Stimulated activated CD4-positive, alpha-beta T cell treated with anti-CD3 and anti-CD28 coated beads, TNF-alpha, amount 100 ng/mL, for 24 hours (primary cell): ENCODE measurements at places on chromosomes 2 and 18.

DNA sequence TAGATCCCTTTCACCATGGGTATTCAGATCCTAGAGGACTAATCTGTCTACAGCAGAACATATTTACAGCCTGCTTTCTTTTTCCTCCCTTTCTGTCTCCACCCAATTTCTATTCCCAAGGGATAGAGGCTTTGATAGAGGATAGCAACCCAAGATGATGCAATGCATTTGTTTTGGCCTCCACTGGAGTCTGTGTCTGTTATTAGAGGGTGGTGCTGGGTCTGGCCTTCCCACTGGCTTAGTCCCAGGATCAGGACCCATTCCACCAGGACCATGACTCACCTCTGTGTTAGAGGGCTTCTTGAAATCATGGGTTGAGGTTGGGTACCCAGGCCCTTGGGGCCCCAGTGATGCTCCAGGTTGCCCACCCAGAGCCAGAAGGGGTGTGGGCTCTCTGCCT, 239.7 kb upstream of the TNP1 start:
- no peak for DNase-seq

GRCh38 chr18:36402765-36403396, 105.4 kb downstream of the FHOD3 start:
- DNase-seq = no peak

- DNase-seq = no peak
These were observed 198.9 kb downstream of the NEDD4L start for GRCh38 chr18:58242968-58243367.

- no peak for DNase-seq
These were observed 105.0 kb upstream of the CCDC150 start for GRCh38 chr2:196534495-196534894.

DNA sequence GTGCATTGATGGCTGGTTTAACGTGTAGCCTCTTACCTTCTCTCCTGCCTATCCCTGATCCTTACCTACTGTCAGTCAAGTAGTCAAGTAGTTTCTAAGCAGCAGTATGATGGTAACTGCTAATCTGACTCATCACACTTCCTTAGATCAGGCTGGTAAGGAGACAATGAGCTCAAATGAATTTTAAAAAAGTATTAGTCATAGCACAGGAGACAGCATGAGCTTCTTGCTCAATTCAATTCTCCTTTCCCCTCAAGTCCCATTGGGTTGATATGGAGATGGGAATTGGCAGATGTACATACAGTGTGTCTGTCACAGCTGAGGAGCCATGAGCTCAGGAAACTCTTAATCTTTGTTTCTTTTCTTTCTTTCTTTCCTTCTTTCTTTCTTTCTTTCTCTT, 799.7 kb downstream of the LRP1B start:
- DNase-seq = no peak

- DNase-seq = no peak
These were observed 318.8 kb downstream of the SMAD2 start for GRCh38 chr18:47611649-47612048.

- no peak for DNase-seq
These were observed 8.4 kb upstream of the SP9 start for GRCh38 chr2:174326161-174327020.

- DNase-seq = no peak
These were observed 142.6 kb downstream of the PXDN start for GRCh38 chr2:1601471-1602277.

GRCh38 chr2:218289639-218290315, 2.5 kb downstream of the TMBIM1 start:
- DNase-seq = no peak
